Aortic smooth muscle cell (primary cell): ENCODE measurements at places on chromosomes 2 and 18. TPM values are rescaled to one million over a fixed set of nuclear protein-coding genes. Genes with fewer than 3 reads are reported as not detected.

The WDFY1 gene
- total RNA-seq, result 110 and 138 TPM in 2 replicates

The CDCA7 gene
- total RNA-seq, result 0.56 and 0.92 TPM in 2 replicates

The VIT gene
- total RNA-seq, result 0.12 and 0.13 TPM in 2 replicates

The PPIL3 gene
- total RNA-seq, result 50.3 and 57.8 TPM in 2 replicates

The CASP10 gene
- 7.6 and 8.7 TPM in 2 replicates for total RNA-seq

The RASGRP3 gene
- total RNA-seq, result 2.5 and 3.4 TPM in 2 replicates

The SPEG gene
- 11.1 and 25.1 TPM in 2 replicates for total RNA-seq

The CFC1 gene
- not detected in 2 replicates for total RNA-seq

The KCNJ3 gene
- not detected in 2 replicates for total RNA-seq

The UGT1A8 gene
- not detected in 2 replicates for total RNA-seq

The SERPINE2 gene
- total RNA-seq, result 501 and 1,107 TPM in 2 replicates

The TMEM247 gene
- total RNA-seq, result not detected in 2 replicates

The MSGN1 gene
- total RNA-seq, result not detected in 2 replicates

The AQP12A gene
- not detected in 2 replicates for total RNA-seq

The ZNF638 gene
- total RNA-seq, result 139 and 152 TPM in 2 replicates

The NMUR1 gene
- total RNA-seq, result under 0.01 TPM in 1 of 2 replicates, not detected in the other

The RSAD2 gene
- total RNA-seq, result 0.40 and 0.99 TPM in 2 replicates

The MAPK4 gene
- total RNA-seq, result under 0.01 TPM in 2 replicates

The E2F6 gene
- 8.2 and 9.2 TPM in 2 replicates for total RNA-seq

The TMEM163 gene
- 0.26 and 0.81 TPM in 2 replicates for total RNA-seq

The SPP2 gene
- total RNA-seq, result not detected in 2 replicates

The SP5 gene
- total RNA-seq, result not detected in 2 replicates

The AMER3 gene
- not detected in 2 replicates for total RNA-seq

The RGPD3 gene
- total RNA-seq, result 0.12 and 0.13 TPM in 2 replicates

The B3GNT2 gene
- total RNA-seq, result 18.0 and 21.4 TPM in 2 replicates
